ENCODE measurements at places on chromosomes 4 and X.

- DNase-seq = no peak
These were observed 150.8 kb upstream of the ARHGEF9 start for GRCh38 chrX:63935835-63936234.

GRCh38 chr4:24594887-24595286, 10.5 kb upstream of the DHX15 start:
- peak; percentile 1 for DNase-seq

GRCh38 chrX:77422891-77423648, 24.1 kb upstream of the FGF16 start:
- DNase-seq = no peak

- DNase-seq = no peak
These were observed 124.3 kb upstream of the UGT8 start for GRCh38 chr4:114474188-114474800.

- DNase-seq = no peak
These were observed 65.9 kb upstream of the OGT start for GRCh38 chrX:71466979-71467523.

GRCh38 chrX:109830157-109830703, 97.2 kb upstream of the ACSL4 start:
- DNase-seq = no peak

GRCh38 chr4:113222471-113222870, 173.0 kb downstream of the ANK2 start:
- no peak for DNase-seq

DNA sequence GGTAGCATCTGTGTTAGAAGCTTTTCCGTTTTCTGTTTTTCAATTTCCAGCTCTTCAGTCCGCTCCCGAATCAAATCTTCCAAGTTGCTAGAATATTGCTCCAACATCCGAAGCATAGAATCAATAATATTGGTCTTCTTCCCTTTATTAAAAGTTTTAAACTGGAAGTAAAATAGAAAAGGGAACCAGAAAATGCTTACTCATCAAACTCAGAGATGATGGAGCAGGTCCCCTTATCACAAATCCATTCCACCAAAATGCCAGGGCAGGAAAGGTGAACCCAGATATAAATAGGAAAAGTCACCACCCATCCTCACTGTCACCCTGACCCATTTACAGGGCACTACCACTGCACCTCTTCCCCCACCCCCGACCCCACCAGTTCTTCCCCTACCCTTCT, 89.0 kb downstream of the GUCY2F start:
- no peak for DNase-seq

DNA sequence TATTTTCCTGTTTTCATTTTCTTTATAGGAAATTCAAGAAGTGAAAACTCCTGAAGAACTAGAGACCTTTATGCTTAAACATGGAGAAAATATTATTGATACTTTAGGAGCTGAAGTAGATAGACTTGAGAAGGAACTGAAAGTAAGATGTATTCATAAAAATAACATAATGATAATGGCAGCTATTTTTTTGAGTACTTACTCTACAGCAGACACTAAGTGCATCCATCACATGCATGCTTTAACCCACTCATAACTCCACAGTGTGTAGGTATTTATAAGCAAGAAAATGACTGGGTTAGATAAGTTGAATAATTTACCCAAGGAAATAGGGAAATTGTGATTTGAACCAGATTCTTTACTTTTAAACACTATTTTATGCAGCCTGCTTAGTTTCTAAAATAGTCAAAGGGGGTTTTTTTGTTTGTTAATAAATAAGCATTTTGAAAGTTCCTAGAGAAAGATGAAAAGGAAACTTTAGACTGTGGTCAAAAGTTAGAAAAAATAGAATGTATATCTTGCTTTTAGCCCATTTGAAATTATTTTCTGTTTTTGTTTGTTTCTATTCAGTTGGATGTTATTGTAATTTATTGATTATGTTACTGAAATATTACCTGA, 74.2 kb downstream of the BEND4 start:
- no peak for DNase-seq

DNA sequence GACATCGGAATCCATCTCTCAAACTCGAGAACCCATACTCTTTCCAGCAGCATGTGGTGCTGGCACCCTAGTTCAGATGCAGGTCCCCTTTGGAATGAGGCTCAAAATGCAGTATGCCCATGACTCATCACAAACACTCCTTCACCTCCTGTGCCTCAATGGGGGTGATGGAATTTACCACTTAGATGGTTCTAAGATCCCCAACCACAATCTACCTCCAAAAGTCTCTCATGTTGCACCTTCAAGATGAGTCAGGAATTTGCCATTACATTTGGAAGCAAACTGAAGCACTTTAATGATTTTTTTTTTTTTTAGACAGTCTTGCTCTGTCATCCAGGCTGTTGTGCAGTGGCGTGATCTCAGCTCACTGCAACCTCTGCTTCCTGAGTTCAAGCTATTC, 8.5 kb upstream of the MID1 start:
- DNase-seq = no peak

DNA sequence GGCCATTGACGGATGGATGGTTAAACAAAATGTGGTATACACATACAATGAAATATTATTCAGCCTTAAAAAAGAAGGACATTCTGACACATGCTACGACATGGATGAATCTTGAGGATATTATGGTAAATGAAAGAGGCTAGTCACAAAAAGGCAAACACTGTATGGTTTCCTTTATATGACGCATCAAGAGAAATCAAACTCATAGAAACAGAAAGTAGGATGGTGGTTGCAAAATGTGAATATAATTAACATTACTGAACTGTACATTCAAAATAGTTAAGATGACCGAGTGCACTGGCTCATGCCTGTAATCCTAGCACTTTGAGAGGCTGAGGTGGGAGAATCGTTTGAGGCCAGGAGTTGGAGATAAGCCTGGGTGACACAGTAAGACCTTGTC, 9.5 kb upstream of the CASK start:
- DNase-seq = no peak

DNA sequence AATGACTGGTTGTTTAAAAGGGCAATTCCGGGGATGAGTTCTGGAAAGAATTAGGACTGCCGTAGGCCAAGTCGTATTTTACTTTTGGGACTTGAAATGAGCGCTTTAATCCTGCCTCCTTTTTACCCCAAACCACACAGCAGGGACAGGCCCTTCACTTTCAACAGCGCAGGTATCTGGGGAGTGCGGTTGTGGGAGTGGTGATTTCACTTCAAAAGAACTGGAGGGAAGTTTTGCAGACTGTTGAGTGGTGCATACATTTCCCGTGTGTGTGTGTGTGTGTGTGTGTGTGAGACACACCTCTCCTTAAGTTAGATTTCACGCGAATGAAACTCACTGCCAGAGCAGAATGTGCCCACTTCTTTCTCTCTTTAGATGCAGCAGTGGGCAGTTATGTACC, 2.8 kb downstream of the NHS start:
- DNase-seq = no peak

- no peak for DNase-seq
These were observed 154.9 kb downstream of the PARM1 start for GRCh38 chr4:75087865-75088264.

DNA sequence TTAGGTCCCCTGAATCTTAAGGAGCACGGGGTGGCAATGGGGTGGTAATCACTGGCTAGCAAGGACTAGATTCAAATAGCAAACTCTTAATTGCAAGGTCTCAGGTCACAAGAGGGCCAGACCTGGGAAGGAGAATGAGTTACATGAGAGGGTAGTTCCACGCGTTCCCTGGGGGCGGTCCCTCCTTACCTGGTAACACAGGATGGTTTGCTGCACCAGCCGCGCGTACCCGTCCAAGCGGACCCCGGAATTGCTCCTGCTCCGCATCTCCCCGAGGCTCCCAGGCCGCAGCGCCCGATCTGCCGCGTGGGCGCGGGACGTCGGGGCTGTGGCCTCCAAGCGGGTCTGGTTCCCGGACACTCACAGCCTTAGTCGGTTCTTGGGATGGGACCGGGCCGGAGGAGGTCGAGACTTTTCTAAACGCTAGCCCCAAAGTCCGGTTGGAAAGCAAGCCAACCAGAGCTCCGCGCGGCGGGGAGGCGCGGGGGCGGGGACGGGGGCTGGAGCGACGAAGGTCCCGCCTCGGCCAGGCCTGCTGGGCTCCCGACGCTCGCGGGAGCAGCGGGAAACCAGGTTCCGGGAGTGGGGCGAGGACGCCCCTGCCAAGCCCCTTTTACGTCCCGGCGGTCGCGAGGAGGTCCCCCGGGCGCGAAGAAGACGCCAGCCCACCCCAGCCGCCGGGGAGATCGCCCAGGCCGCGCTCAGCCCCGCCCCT, at the start of gene PHKA2:
PHKA2 (minus strand) TSS at position 449 of the 715 bp plus-strand sequence; CDS start at position 267, 182 bp downstream.
- no peak for DNase-seq

DNA sequence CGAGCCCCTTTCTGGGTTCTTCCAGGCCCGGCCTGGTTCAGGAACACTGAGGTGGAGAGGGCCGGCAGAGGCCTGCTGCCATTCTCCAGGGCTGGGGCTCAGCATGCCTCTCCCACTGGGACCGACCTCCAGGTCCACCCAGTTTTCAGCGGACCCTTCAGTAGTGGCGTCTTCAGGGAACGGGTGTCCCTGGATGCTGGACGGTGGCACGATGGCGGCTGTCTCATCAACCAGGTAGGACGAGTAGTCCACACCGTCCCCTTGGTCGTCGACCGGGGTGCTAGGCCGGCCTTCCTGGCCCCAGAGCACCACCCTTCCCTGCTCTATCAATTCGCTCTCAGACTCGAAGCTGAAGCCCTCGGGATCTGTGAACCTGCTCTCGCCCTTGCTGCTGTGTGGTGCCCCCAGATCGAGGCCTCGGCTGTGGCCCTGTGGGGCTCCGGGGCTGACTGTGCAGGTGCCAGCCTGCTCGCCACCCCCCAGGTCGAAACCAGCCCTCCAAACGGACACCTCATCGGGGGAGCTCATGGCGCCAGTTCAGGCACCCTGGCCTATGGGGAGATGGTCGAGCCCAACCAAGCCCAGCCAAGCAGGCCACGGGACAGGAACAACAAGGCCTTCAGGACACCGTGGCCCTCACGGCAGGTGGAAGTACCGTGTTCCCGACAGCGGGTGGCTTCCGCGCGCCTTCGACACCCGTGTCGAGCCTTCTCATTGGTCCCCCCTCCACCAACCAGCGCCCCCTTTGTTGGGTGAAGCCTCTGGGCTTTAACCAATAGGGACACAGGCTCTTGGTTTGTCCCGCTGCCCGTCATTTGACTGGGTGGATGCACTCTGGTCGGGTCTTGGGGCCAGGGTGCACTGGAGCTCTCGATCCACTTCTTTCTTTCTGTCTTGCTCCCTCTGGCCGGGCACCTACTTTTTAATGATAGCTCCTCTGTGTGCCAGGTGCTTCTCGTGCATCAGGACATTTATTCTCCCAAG, 814 bp upstream of the LOC101059915 start:
- no peak for DNase-seq

GRCh38 chr4:89572224-89572858, 264.6 kb downstream of the SNCA start:
- peak; percentile 75 for DNase-seq

GRCh38 chr4:23114538-23114937, 421.8 kb downstream of the GBA3 start:
- DNase-seq = no peak

GRCh38 chr4:141132072-141132708, 1.1 kb downstream of the RNF150 start:
- DNase-seq = no peak

GRCh38 chr4:168736860-168737805, 240.3 kb downstream of the PALLD start:
- DNase-seq = no peak

DNA sequence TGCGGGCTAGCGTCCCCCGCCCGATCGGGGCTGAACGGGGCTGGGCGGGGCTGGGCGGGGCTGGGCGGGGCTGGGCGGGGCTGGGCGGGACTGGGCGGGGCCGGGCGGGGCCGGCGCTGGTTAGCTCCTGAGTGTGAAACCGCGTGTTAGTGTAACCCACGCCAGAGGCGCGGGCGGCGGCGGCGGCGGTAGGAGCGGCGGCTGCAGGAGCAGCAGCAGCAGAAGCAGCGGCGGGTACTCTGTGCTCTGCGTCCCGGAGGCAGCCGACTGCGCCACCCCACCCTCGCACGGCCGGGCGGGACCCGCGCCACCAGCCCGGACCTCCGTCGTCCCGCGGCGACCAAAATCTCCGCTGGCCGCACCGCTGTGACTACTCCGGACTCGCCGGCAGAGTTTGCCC, 128.1 kb downstream of the LAS1L start:
- no peak for DNase-seq

DNA sequence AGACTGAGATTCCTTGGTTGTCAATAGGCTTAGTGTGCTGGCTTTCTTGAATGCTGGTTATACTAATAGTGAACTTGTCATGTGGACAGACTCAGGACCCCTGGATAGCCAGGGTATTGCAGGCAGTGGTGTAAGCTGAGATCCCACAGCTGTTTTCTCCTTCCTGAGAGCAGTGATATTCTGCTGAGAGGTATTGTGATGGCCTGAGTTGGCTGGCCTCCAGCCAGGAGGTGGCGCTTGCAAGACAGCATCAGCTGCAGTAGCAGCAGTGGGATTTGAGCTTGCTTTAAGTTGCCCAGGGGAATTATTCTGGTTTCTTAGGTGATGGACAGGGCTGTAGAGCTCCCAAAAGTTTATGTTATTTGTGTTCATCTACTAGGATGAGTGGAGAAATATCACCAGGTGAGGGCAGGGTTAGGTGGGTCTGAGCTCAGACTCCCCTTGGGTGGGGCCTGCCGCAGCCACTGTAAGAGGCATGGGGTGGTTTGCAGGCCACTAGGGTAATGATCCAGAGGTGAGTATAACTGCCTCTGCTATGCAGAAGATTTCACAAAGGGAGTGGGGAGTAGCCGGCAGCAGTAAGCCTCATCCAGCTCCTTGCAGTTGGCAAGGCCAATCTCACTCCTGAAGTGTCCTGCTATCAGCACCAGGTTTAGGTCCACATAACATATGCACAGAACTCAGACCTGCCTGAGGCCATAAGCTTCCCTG, 66.2 kb downstream of the IL15 start:
- no peak for DNase-seq

GRCh38 chr4:173503330-173504180, 26.5 kb downstream of the HAND2 start:
- DNase-seq = no peak

- DNase-seq = no peak
These were observed 833.2 kb downstream of the CCSER1 start for GRCh38 chr4:90960433-90960832.

GRCh38 chr4:164701665-164702064, 52.3 kb upstream of the SMIM31 start:
- DNase-seq = no peak

GRCh38 chr4:161005746-161006145, 1158.1 kb downstream of the FSTL5 start:
- no peak for DNase-seq

- DNase-seq = no peak
These were observed 61.3 kb upstream of the TLR2 start for GRCh38 chr4:153622778-153623240.

GRCh38 chrX:10190367-10190766, 33.6 kb downstream of the CLCN4 start:
- DNase-seq = no peak

- no peak for DNase-seq
These were observed 73.3 kb downstream of the SOX3 start for GRCh38 chrX:140431521-140431920.

Data from NCI-H2029 treated with DMSO at 0.1 percent for 48 hours (cell line).